ENCODE measurements at places on chromosomes 1 and 21.

DNA sequence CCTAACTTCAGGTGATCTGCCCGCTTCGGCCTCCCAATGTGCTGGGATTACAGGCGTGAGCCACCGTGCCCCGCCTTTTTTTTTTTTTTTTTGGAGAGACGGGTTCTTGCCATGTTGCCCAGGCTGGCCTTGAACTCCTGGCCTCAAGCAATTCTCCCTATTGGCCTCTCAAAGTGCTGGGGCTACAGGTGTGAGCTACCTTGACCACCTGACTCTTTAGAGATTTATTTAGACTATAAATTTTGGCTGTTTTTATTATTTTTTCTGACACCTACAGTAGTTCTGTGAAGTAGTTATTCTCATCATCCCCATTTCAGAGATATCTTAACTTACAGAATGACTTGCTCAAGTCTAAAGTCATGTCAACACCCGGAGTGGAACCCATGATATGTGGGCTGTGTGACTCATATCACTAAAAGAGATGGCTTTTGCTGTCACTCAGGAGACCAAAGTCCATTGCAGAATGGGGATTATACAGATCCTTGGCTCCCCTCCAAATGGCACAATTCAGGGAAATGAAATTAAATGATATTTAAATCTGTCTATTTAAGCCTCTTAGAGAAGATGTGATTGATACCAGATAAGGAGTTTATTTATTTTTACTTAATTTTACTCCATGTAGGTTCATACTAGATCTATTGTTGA is 93.2 kb downstream of the CTH start:
- no peaks in the 10 kb centered on the region for H3K36me3 ChIP-seq
- no peaks in the 10 kb centered on the region for H3K27me3 ChIP-seq
- DNase-seq: no peak
- H3K4me3 ChIP-seq: no peak overlapping the region
- no peak overlapping the region for H3K27ac ChIP-seq

GRCh38 chr1:91684481-91685196 is 184.0 kb downstream of the CDC7 start:
- H3K27ac ChIP-seq: no peak overlapping the region
- no peaks in the 10 kb centered on the region for H3K27me3 ChIP-seq
- H3K4me1 ChIP-seq: peaks cover 15% of the 10 kb centered on the region
- DNase-seq: no peak
- H3K36me3 ChIP-seq: peaks cover 11% of the 10 kb centered on the region

- no peaks in the 10 kb centered on the region for H3K36me3 ChIP-seq
- no peak for DNase-seq
- H3K27me3 ChIP-seq: no peaks in the 10 kb centered on the region
- peaks cover 32% of the 10 kb centered on the region for H3K4me1 ChIP-seq
- no peak overlapping the region for H3K27ac ChIP-seq
- no peak overlapping the region for H3K4me3 ChIP-seq
Observed at GRCh38 chr1:66284746-66285145, 249.2 kb upstream of the SGIP1 start.

- no peak overlapping the region for H3K27ac ChIP-seq
- H3K4me1 ChIP-seq: no peaks in the 10 kb centered on the region
- H3K4me3 ChIP-seq: no peak overlapping the region
- DNase-seq: no peak
- H3K27me3 ChIP-seq: no peaks in the 10 kb centered on the region
Observed at GRCh38 chr1:149972547-149972946, 35.9 kb upstream of the MTMR11 start.

GRCh38 chr1:241332987-241333386 is 24.0 kb downstream of the RGS7 start:
- no peak overlapping the region for H3K4me3 ChIP-seq
- no peaks in the 10 kb centered on the region for H3K4me1 ChIP-seq
- DNase-seq: no peak
- no peak overlapping the region for H3K27ac ChIP-seq
- no peaks in the 10 kb centered on the region for H3K27me3 ChIP-seq
